ENCODE measurements at places on chromosomes 12 and 14.

- DNase-seq: peak; percentile 15
Measured at GRCh38 chr12:117025481-117026151, 73.6 kb downstream of the TESC start.

- no peak for DNase-seq
Measured at GRCh38 chr12:119440803-119441360, 106.4 kb downstream of the CCDC60 start.

- DNase-seq: no peak
Measured at GRCh38 chr12:54147186-54147585, 41.6 kb downstream of the SMUG1 start.

DNA sequence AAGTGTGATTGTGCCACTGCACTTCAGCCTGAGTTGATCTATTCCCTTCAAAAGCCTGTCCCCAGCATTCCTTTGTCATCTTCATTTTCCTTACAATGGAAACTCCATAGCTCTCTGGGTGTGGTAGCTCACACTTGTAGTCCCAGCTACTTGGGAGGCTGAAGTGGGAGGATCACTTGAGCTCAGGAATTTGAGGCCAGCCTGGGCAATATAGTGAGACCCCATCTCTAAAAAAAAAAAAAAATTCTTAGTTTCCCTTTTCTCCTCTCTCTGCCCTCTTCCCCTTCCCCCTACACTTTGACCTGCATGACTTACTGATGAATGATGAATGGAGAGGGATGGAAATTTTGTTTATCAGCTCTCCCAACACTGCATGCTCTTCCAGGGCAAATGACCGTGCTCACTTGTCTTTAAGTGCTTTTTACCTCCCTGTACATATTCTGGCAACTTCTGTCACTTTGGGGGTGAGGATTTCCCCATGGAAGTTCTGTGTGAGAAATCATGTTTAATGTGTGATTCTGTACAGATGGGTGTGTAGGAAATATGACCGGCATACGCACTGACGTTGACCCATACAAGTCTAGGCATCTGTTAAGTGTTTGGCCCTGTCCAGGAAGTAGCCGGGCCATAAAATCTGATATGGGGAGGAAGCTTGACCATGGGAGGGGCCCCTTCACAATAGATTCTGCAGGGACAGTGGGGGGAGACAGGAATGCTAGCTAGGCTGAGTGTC is 65.4 kb downstream of the ZFP36L1 start:
- DNase-seq: no peak

DNA sequence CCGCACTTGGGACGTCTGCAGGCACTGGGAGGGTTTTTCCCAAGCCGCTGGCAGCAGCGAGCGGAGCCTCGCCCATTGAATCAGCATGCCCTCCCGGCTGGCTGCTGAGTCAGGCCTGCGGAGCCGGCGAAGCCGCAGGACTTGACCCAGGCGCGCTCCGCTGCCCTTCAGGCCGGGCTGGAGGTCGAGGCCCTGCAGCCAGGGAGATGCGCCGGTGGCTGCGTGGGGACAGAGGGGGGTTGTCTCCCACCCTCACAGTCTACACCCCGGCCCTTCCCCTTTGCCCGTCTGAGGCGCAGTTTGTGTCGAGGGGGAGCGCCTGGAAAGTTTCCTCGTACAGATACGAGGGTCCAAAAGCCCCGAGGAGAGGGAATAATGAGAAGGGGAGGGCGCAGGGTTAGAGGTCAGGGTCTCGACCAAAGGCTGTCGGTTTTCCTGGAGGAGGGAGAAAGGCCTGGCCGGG is 759 bp upstream of the KLC1 start:
- DNase-seq: no peak

- DNase-seq: no peak
Measured at GRCh38 chr14:76904100-76904739, 78.0 kb downstream of the LRRC74A start.

DNA sequence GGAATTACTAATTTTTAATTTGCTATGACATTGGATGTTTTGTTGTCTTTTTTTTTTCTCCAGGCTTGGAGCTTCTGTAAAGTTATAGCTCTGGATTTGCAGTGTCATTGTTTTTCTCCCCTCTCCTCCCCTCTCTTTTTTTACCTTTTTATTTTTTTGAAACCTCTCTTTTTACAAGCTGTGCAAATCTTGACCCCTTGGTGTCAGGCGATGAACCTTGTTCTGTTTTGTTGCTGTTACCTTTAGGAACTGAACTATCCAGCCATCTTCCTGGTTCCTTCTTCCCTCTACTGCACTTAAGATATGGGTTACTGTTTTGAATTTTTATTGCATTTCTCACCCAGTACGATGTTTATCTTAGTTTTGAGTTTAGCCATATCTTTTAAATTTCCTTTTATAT is 13.7 kb downstream of the KTN1 start:
- no peak for DNase-seq

DNA sequence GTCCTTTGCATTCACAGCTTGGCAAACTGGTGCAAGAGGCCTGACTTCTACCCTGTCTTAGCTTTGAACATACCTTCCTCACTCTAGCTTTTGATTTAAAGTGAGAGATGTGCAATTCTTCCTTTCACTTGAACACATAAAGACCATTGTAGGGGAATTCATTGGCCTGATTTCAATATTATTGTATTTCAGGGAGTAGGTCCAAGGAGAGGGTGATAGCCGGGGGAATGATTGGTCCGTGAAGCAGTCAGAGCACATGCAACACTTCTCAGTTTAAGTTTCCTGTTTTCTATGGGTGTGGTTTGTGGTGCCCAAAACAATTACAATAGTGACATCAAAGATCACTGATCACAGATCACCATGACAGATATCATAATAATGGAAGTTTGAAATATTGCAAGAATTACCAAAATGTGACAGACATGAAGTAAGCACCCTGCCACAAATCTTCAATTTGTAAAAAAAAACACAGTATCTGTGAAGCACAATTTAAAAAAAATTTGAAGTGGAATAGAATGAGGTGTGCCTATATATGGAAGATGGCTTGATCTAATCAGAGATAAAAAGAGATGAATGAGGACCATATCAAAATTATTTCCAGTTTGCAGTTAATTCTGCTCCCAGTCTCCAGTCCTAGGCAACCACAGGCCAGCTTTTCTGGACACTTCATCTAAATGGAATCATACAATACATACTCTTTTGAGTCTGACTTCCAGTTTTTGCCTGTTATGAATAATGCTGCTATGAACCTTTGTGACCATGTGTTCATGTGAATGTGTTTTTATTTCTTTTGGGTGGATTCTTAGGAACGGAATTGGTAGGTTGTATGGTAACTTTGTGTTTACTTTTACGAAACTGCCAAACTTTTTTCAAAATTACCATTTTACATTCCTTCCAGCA is 23.2 kb downstream of the BORCS5 start:
- no peak for DNase-seq

DNA sequence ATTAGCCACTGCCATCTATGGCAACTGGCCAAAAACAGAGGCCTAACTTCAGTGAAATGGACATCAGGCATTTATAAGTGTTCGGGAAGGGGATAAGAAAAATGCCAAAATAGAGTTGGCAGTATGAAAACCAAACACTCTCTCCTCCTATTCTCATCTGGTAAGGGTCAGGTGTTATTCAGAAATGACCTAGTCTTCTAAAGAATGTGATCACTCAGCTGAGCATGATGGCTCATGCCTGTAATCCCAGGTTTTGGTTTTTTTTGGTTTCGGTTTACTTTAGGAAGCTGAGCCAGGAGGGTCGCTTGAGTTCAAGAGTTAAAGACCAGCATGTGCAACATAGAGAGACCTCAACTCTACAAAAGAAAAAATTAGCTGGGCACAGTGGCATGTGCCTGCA is 170.3 kb downstream of the GRIN2B start:
- no peak for DNase-seq

- DNase-seq: no peak
Measured at GRCh38 chr14:103143506-103143905, 20.2 kb downstream of the TNFAIP2 start.

GRCh38 chr12:13079440-13079906 is 24.0 kb downstream of the GSG1 start:
- DNase-seq: no peak

DNA sequence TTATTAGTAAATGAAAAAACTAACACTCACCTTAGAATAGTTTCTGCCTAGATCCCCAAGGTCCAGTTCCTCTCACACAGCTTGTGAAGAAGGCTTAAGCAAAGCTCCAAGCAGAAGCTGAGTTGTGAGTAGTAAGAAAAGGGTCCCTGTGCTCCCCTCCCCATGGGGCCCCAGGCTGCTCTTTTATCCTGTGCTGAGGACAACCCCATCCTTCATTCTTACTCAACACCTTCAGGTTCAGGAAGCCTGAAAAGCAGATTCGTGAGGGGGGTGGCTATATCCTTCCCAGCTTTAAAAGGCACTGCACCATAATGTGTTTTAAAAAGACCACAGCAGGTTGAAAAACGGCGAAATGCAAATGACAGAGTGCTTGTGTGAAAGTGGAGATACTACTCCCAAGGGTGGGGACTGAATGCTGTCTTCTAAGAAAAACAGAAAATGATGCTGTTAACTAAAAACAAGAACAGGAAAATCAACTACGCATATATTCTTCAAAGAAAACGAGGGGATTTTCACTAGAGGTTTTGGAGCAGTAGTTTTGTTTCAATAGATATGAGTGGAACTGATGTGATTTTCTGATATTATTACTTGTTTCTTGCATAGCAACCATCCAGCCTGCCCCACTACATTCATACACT is 182.7 kb downstream of the KTN1 start:
- no peak for DNase-seq

DNA sequence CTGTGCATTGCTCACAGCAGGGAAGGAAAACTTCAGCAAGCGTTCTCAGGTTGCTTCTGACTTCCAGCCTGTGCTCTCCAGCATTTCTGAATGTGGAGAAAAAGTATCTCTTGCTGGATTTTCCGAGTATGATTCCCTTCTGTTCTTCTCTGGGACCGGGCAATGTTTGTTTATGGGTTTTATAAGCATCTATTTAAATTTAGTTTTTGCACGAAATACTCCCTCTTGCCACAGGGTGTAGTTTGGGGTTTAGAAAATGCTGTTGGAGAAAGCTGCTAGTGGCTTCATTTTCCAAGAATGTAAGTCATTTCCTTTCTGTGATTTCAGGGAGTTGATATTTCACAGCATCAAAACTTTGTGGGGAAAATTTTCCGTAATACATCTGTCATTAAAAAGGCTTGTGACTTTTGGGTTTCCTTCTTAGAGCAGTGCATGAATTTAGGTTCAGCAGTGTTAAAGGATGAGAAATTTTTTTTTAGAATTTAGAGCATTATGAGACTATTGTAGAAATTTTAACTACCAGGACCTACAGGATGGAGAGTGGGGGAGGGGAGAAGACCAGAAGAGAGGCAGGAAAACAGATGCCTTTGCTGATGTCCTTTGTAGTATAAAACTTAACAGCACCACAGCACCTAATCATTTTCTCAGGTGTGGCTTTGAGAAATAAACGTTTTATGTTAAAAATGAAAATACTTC is 1.5 kb downstream of the FRMD6 start:
- no peak for DNase-seq

DNA sequence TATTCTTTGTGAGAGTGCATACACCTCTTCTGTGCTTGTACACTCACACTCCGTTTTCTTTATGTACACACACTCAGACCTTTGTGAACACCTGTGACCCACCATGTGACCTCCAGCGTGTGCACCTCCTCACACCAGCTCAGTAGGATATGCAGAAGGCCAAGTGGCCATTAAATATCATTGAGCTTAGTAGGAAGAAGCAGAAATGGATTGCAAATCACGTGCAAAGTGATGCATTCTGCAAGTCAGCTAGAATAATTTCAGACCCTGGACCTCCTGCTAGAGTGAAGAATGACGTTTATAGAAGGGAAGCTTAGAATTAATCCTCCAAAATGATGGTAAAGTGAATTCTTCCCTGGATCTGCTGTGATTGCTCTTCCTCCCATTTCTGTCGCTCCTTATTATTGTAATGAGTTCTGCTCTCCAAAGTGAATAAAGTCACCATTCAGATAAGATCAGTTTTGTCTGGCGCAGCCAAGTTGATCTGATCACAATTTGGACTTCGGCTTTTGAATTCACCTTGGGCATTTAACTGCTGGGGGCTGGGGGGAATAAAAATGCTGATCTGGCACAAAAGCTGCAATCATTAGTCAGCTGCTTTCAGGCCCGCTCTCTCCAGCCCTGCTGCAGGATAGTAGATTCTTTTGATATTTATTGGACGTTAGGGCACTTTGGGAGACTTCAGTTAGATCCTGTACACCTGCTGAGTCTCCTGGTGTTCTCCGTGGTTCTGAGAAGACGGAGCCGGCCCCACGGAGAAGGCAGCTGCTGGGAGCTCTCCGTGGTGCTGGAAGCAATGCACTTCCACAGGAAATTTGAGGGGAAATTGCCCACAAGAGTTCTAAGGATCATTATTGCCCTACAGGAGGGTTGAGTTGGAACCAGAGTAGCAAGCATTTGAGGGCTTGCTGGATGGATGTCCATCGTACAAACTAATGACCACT is 12.4 kb upstream of the NRXN3 start:
- no peak for DNase-seq
